HL-60 (cell line): ENCODE measurements at places on chromosomes 16 and 17.

DNA sequence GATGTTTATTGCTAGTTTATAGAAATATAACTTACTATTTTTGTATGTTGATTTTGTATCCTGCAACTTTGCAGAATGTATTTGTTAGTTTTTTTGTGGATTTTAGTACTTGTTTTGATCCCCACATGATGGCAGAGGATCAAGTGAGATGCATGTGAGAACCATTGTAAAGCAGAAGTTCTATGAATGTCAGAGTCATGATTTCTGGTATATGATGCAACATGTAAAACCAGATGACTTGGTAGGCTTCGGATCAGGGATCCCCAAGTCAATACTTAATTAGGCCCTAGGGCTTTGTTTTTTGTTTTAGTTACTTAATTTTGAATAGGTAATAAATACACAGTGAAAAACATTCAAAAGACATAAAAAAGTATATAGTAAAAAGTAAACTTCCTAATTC, 45.8 kb downstream of the ESRP2 start:
- peak; percentile 15 for DNase-seq

GRCh38 chr17:16439811-16440351, 24.5 kb downstream of the TRPV2 start:
- DNase-seq = no peak

- no peak for DNase-seq
Measured at GRCh38 chr16:82991966-82992675, 365.4 kb downstream of the CDH13 start.

- DNase-seq = no peak
Measured at GRCh38 chr16:88772871-88773811, 11.9 kb downstream of the PIEZO1 start.

DNA sequence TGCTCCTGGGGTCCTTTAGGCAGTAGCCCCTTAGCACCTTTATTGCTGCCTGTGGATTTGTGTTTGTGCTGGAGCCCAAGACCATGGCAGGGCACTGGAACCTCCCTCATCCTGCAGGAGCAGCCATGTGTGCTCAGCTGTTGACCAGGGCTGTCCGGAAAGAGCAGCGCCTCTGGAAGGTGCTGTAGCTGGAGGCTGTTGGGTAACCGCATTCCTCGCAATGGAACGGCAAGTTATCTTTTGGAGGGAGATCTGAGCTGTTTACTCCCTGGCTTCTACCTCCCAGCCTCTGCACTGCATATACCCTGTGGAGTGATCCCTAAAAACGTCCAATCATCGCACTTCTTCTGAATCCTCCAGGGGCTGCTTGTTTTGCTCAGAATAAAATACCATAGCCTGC, 291.0 kb downstream of the SNX29 start:
- no peak for DNase-seq

GRCh38 chr17:43396491-43397060, 2.2 kb upstream of the ARL4D start:
- DNase-seq = no peak

GRCh38 chr17:61255647-61256046, 144.0 kb upstream of the TBX2 start:
- DNase-seq = no peak

DNA sequence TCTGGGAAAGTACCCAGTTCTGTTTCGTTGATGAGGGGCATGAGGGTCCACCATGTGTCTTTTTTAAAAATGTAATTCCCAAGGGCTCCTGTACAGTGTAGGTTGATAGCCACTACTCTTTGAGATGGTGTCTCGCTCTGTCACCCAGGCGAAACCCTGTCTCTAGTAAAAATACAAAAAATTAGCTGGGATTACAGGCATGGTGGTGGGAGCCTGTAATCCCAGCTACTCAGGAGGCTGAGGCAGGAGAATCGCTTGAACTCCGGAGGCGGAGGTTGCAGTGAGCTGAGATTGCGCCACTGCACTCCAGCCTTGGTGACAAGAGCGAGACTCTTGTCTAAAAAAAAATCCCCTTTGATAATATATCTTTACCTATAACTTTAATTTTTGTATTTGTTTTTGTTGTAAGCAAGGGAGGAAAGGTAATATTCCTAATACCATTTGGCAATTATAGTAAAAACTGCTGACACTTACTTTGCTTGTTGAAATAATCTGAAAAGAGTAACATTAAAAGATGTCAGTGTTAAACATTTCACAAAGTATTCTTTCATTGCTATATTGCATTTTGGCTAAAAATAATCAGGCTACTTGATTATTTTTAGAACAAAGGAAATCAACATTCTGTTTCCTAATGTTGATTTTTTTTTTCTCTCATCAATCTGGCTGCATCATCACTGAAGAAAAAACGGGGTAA, 11.8 kb downstream of the KPNA2 start:
- DNase-seq = no peak

- peak; percentile 14 for DNase-seq
Measured at GRCh38 chr17:59746849-59747445, 39.5 kb downstream of the VMP1 start.

DNA sequence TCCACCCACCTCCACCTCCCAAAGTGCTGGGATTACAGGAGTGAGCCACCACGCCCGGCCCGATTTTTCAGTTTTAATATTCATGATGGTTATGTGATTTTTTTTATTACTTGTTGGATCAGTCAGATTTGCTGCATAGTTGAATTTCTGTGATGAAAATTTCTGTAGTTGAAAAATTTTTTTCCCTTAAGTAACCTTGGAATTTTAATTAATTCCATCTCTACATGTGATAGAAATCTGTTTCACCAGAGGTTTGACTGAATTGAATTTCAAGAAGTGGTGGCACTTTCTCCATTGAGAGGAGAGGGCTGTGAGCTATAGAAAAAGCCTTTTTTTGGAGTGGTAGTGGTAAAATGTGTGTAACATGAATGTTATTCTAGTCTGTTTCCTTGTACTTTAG, 24.7 kb downstream of the WIPF2 start:
- no peak for DNase-seq

- DNase-seq = no peak
Measured at GRCh38 chr16:73237601-73238000, 189.7 kb upstream of the ZFHX3 start.

DNA sequence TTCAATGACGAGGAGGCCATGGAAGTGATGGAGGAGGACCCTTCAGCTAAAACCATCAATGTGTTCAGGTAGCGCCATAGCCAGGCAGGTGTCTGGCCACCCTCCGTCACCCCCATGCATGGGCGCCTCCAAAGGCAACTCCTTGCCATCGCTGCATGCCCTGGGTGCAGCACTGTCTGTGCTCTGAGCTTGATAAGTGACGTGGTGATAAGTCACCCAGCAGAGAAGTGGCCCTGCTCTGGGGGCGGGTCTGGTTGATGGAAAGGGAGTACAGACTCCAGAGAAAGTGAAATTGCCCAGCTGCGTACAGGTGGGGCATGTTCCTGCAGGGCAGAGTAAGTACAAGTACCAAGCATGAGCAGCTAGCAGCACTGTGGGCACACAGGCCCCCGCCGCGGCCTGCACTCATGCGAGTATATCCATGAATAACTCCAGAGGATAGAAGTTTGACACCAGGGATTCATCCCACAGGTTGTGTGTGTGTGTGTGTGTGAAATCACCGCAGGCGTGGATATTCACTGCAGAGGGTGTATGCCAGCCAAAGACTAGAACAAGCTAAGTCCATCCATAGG, 13.1 kb downstream of the DNAI2 start:
- DNase-seq = no peak

- DNase-seq = no peak
Measured at GRCh38 chr17:60604686-60605334, 4.8 kb downstream of the PPM1D start.

- DNase-seq = no peak
Measured at GRCh38 chr16:87740441-87740840, 25.3 kb downstream of the KLHDC4 start.

DNA sequence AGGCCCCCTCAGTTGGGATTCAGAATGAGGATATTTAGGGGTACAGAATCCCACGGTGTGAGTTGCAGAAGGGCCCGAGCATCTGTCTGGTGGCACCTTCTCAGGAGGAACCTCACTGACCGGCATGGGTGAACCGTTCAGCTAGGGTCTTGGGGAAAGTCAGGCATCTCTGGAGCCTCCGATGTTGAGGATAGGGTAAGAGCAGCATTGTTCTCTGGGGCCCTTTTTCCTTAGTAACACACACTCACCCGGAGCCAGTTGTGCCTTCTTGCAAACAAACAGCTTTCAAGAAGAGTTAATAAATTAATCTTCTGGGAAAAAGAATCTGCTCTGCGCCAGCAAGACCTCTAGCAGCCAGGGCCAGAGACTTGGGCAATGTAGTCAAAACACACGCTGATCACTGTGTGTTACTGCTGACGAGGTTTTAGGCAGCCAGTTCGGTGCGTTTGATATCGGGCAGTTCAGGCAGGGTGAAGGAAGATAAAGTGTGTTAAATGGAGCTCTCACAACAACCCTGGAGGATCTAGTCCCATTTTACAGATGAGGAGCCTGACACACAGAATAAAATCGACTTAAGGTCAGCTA, 48.9 kb downstream of the MSI2 start:
- DNase-seq = no peak

GRCh38 chr16:23124315-23124714, 24.9 kb downstream of the USP31 start:
- DNase-seq = no peak

GRCh38 chr16:23182679-23183542, at the start of gene SCNN1G:
TSS of gene SCNN1G (plus strand) at chr16:23182745. CDS start at chr16:23186272, 3,527 bp downstream.
- no peak for DNase-seq

- no peak for DNase-seq
Measured at GRCh38 chr17:37546302-37546701, 56.6 kb downstream of the DUSP14 start.

GRCh38 chr16:51141106-51141505, 10.0 kb downstream of the SALL1 start:
- DNase-seq = no peak

DNA sequence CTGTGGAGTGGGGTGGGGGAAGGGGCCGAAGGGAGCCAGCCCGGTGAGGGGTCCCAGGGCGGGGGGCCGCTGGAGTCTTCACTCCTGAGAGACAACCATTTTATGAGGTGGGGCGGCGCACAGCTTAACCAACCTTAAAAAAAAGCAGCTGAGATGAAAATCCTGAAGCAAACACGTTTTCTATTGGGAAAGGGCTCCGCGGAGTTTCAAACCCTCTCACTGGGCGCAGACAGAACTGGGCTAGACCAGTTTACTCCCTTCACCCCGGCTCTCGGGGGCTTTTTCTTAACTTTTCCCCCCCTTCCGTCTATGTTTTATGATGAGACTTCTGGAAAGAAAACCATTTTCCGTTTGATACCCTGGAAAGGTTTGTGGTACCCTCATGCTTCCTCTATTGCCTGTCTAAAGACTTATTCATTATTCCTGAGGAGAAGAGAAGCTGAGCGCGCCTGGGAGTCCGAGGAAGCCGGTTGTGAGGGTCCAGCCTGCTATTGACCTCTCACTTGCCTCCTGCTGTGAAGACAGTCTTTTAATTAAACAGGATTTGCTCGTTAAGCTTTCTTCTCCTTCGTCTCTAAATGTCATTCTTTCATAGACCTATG, 482 bp upstream of the SSH2 start:
- DNase-seq = no peak

DNA sequence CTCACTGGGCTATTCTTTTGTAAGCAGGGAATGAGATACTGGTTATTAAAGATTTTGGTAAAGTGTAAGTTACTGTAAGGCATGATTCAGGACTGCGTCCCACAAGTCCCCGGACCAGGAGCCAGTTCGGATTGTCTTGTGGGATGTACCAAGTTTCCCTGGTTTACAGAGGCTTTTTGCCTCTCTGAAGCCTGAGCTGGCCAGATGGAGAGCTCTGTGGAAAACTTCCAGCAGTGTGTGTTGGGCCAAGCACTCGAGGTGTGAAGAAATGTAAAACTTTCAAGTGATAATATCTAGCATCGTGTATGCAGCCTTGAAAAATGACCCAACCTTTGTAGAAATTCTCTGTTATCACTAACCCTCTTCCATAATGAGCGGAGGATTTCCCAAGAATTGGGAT, 2.4 kb downstream of the EPN2 start:
- DNase-seq = no peak

GRCh38 chr16:12193692-12194091, 217.2 kb downstream of the SNX29 start:
- DNase-seq = peak; percentile 19

GRCh38 chr17:2211661-2212399, 91.8 kb downstream of the SMG6 start:
- DNase-seq = no peak

DNA sequence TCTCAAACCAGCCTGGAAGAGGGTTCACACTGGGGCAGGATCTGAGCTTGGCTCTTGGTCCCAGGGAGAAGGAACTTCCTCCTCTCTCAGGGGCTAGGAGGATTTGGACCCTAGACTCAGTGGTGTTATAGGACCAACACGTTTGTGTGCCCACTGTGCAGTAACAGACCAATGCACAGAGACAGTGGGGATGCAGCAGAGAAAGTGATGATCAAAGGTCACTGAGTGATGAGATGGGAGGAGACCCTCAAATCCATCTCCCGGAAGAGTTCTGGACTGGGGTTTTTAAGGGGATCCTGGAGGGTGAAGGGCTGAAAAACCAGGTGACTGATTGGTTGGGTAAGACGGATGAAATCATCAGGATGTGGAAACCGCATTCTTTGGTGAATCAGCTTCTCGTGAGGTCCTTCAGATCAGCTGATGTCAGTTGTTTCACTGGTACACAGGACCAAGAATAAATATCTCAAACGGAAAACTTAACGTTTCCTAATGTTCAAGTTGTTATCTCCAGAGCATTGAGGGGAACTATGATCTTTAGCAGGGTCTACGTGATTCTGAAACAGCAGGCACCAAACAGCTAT, 3.3 kb upstream of the VAC14 start:
- DNase-seq = peak; percentile 64

DNA sequence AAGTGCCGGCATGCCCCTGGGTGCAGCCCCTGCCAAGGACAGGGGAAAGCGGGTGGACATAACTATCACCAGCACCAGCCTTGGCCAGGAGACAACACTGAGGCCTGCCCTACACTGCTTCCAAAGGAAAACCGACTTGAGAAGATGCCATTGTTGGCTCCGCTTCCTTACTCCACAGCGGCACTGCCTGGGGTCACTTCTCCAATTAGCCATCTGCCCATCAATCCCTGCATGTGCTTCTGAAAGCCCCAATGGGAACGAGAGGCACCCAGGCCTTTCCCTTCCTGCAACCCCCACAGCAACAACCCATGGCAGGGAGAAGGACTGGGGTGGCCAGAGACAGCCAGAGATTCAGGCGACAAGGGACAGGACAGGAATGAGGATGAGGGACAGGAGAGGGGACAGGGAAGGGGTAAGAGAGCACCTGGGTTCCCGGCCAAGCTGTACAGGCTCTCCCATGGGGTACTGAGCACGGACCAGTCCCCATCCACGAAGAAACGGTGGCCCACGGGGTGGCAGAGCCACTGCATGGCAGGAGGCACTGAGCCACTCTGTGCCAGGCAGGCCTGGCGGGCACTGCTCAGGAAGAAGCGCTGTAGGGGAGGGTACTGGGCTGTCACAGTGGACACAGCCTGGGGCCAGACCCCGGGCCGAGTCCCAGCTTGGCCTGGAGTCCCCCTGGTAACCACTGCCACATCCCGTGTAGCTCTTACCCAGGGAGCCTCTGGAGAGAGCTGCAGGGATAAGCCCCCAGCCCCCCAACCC, 21.2 kb downstream of the SREBF1 start:
- no peak for DNase-seq

DNA sequence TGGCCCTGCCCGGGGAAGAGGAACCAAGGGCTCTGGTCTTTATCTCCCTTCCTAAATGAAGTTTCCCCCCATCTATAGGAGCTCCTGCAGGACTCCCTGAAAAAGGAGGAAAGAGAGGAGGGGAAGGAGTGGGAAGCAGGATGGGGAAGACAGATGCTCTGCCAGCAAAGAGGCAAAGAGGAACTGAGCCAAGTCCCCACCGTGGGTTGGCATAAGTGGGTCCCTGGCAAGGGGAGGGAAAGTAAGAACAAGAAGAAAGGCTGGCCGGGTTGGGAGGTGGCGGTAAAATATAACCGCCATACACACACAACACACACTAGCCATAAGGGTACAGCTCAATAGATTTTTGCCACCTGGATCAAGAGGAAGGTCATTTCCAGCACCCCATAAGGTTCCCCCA, 6.1 kb upstream of the EIF1 start:
- DNase-seq = no peak
